PC-3 (cell line): ENCODE measurements at places on chromosomes 11 and 22.

DNA sequence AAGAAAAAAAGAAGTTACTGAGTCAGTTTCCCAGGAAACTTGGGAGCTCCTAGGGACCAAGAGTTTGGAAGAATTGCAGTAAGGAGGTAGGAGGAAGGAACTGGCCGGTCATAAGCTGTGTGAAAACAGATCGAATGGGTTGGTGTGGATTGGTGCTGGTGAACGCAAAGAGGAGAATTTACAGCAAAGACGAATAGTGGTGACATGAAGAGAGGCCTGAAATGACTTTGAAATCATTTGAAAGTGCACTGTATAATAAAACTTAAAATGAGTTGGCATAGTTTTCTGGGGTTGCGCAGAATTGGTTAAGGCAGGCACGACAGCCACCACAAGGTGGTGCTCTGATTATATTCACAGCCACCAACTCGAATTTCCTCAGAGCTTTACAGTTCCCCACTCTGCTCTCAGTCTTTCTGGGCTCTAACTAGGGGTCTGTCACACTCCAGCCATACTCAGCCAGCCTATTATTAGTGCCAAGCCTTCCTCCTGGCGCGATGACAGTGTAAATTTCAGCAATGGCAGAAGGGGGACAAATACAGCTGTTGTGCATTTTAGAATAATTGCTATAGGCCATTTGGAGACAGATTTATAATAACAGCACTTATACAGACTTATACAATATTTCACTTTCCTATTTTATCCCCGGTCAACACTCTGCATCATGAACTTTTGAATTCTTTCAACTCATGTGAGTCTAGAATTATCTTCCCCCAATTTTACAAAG lies 8.3 kb upstream of the HTR3B start:
- H3K36me3 ChIP-seq, result no peaks in the 10 kb centered on the region
- peak; percentile 56 for DNase-seq
- H3K4me1 ChIP-seq, result no peaks in the 10 kb centered on the region
- H3K27me3 ChIP-seq, result peaks cover 19% of the 10 kb centered on the region

- no peaks in the 10 kb centered on the region for H3K36me3 ChIP-seq
- DNase-seq, result no peak
- H3K27ac ChIP-seq, result no peak overlapping the region
These were observed 62.3 kb downstream of the NRXN2 start for GRCh38 chr11:64660706-64661105.

GRCh38 chr22:24049978-24050377 lies 38.9 kb downstream of the CABIN1 start:
- no peaks in the 10 kb centered on the region for H3K27me3 ChIP-seq
- H3K4me1 ChIP-seq, result peaks cover 8% of the 10 kb centered on the region; the same call in 1 of the 2 replicates
- no peak overlapping the region for H3K27ac ChIP-seq
- H3K36me3 ChIP-seq, result no peaks in the 10 kb centered on the region; the same call in 1 of the 2 replicates
- H3K4me3 ChIP-seq, result no peak overlapping the region
- no peak for DNase-seq

GRCh38 chr11:104161751-104162450 lies 2.0 kb downstream of the PDGFD start:
- H3K27me3 ChIP-seq, result no peaks in the 10 kb centered on the region
- no peak overlapping the region for H3K4me3 ChIP-seq
- no peaks in the 10 kb centered on the region for H3K36me3 ChIP-seq
- no peaks in the 10 kb centered on the region for H3K4me1 ChIP-seq
- no peak overlapping the region for H3K27ac ChIP-seq

GRCh38 chr11:118705111-118705741 lies 25.8 kb upstream of the TREH start:
- no peaks in the 10 kb centered on the region for H3K36me3 ChIP-seq
- no peak overlapping the region for H3K4me3 ChIP-seq
